ENCODE measurements at places on chromosomes 5 and 9.

GRCh38 chr9:136685790-136686533, 1.3 kb downstream of the AGPAT2 start:
- DNase-seq = no peak

- no peak for DNase-seq
Measured at GRCh38 chr9:109935406-109936087, 155.5 kb downstream of the PALM2AKAP2 start.

GRCh38 chr5:500491-500890, 23.8 kb downstream of the SLC9A3 start:
- no peak for DNase-seq

GRCh38 chr5:97229688-97230285, 46.7 kb upstream of the RIOK2 start:
- no peak for DNase-seq

DNA sequence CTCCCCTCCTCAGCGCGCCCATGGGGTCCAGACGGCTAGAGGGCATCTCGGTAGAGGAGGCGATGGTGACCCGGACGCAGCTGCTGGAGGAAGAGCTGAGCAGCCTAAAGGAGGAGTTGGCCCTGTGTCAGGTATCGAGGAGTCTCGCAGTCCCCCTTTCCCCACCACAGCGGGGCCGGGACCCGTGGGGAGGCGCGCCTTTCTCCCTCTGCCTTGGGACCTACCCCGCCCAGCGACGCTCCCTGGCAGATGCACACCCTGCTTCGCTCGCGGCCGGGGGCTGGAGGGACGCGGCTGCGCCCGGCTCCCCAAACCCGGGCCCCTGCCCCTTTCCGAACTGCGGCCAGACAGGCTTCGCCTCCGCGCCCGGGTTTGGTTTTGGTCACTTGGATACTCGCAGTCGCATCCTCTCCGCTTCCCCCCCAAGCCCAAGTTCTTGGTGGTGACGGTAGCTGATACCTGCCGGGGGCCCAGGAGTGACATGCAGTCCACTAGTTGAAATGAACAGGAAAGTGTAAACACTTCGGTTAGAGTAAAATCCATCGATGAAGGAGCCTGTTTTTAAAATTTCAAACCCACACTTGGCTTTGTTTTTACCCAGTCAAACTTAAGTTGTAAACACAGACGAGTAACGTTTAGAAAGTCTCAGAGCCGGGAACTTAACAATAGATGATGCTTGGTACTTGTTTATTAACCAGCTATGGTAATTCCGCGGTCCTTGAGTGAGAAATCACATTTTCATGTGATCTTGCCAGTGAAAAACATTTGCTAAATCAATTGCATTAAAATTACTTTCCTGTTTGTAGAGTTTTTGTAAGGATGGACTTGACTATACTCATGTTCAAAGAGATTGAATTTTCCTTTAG, 688 bp downstream of the CNTLN start:
- no peak for DNase-seq

Measured in stimulated activated CD8-positive, alpha-beta memory T cell treated with anti-CD3 and anti-CD28 coated beads, Interleukin-4, amount 100 ng/mL, for 1 hour (primary cell).